ENCODE measurements at places on chromosomes 6 and 20.

DNA sequence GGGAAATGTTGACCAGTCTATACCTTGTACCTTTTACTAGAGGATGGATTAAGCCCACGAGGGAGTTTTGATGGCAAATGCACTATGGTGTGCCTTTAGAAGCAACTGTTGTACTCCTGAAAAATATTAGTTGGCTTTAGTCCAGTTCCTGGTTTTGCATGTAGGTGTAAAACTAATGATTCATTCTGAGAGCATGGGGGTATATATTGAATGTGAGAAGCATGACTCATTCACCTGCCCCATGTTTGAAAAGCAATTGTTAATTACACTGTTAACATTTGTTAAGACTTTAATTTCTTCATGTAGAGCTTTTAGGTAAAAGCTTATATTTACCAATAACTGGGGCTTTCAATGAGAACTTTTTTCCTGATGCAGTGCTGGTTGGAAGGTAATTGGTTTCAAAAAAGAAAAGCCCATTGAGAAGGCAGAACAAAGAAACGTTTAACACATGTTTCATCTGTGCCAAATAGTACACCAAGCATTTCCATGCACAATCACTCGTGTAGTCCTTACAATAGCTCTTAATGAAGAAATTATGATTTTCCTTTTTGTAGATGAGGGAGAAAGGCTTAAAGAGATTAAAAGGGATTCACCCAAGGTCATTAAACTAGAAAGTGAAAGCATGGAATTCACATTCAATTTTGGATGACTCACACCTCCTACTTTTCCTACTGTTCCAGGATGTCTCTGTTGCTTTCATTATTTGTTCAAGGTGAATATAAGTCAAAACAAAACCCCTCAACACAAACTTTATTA lies 134.1 kb downstream of the CCDC170 start:
- no peak for DNase-seq

- no peak for DNase-seq
Observed at GRCh38 chr20:47907031-47907675, 121.9 kb upstream of the SULF2 start.

DNA sequence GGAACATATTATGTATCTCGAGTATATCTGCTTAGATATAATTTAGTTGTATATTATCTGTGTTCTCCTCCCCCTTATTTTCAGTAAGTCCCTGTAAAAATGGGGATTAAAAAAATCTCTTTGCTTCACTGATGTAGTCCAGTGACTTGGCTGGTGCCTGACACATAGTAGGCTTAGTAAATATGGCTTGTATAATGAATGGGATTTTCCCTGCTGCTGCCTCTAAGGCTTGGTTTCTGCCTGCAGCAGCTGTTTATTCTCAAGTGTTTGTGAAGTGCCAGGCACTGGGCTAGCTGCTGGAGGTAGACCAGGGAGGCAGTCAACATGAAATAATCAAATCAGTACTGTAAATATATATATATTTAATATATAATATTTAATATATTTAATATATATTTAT lies 1.6 kb upstream of the ZFP64 start:
- DNase-seq = no peak

DNA sequence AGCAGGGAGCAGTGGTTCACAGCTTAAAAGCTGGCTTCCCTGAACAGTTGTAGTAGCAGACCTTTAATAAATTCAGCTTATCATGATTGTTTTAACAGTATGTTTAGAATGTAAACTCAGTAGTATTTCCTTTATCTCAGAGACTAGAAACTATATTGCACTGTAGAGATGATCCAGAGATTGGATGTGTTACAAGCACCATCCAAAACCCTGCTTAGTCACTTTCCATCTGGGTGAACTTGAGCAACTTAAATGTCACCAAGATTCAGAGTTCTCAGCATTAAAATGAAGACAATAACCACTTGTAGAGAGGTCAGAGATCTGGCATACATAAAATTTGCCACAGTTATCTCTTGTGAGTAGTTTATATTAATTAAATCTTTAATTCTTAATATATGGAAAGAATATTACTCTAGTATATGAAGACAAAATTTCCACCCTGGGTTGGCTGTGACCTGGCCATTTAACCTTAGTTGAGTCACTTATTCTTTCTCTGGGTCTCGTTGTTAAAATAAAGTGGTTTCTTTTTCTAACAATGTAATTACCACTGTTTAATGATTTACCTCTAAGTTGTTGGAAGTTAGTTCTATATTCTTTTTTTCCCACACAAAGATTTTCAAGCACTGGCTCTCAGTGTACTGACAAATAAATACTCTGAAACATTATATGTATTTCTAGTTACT lies 239.2 kb upstream of the FKBP1C start:
- DNase-seq = no peak

- DNase-seq = no peak
Observed at GRCh38 chr6:15449011-15449410, 203.1 kb downstream of the JARID2 start.

- no peak for DNase-seq
Observed at GRCh38 chr20:51526106-51526470, 16.4 kb downstream of the NFATC2 start.

GRCh38 chr6:44265007-44265721 lies at the start of gene NFKBIE:
Gene NFKBIE, minus strand, starts transcription at chr6:44265551. Its CDS starts 205 bp downstream, at chr6:44265346.
- peak; percentile 97 for DNase-seq

DNA sequence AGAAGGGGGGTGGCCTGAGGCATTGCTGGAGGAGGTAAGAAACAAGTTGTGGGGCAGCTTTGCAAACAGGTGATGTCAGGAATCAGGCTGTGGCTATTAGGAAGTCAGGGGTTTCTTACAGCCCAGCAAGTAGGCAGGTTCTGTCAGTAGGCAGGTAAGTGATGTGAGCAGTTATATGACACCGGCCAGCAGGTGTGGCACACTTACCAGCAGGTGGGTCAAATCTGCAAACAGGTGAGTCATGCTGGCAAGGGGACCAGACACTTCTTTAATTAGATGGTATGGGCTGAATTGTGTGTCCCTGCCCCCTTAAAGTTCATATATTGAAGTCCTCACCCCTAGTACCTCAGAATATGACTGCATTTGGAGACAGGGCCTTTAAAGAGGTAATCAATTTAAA lies 16.4 kb upstream of the ENPP4 start:
- DNase-seq = no peak

DNA sequence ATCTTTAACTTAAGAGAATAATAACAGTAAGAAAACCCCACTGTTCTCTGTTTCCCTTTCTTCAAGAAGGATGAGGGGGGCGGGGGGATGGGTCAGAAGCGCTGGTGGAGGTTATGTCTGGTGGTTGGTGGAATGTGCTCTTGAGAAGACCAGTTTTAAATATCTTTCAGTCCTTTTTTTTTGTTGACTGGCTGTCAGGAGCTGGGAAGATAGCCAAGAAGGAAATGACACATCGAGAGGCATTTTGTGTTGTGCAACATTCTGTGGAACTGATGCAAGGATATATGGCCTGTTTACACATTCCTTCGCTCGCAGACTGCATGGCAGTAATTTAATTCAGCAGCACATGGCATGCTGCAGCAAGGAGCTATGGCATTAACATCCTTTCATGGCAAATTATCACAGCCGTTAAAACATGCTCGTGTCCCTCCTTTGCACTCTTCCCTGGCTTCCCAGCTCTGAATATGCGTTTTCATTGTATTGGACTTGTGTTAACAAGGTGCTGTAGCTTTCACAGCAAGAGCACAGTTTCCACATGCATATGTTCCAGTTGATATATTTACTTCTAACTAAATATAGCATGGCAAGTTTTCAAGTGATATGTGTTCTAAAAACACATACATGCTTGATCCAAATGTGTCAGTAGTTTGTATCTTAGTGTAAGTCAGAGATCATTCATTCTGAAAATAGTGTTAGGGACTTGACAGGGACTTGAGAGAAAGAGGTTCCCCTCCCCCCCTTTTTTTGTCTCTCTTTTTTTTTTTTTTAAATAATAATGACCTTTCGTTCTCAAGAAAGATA lies 68.2 kb upstream of the SUPT3H start:
- no peak for DNase-seq

DNA sequence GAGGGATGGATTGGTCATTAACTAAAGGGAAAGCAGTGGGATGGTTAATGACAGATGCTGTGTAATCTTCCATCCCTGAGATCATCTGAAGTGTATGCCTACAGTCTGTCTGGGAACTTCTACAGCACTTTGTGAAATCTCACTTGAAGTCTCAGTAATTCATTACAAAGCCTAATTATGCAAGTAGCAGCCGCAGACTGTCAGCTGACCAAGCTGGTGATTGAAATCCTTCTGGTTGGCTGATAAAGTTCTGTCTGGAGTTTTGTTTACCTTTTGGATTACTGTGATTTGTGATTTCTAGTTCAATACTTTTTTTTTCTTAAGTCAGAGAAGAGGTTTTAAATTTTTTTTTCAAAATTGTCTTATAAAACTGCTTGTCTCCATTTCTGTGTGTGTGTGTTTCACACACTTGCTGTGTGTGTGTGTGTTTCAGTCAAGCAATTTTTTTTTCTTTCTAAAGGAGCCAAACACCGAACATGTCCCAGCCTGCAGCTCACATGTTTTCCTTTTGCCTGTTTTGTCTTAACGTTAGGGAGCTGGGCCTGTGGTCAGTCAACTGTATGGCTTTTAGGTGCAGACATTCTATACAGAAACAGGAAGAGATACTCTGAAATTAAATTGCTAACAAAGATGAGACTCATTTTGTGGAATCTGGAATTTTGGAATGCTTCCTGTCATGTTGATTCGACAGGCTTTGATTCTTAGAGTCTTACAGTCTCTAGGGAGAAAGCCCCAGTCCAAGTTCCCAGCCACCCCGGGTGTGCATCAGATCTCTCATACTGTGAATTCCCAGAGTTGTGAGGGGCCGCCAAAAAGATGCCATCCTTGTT lies 28.5 kb upstream of the ADGRF4 start:
- DNase-seq = no peak

DNA sequence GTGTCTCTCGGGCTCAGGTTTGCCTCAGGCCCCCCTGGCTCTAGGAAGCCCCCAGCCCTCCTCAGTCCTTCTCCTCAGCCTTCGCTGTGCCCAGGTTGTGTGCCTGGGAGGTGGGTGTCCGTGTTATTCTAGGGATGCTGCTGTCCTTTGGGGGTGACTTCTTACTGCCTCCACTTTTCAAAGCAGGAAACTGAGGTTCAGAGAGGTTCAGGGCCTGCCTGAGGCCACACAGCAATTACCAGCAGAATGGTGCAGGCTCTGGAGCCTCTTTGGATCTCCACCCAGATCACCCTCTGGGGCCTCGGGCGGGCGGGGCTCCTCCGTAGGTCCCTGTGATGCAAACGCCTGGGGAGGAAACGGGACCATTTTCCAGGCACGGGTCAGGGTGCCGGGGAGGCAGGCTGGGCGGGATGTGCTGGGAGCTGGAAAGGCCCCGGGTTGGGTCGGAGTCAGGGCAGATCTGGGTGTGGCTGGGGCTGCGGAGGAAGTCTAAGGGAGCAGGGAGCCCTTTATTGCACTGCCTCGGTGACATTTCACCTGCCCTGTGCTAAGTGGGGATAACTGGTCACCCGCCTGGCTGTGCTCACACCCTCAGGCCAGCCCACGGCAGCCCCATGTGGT lies 23.2 kb downstream of the GATA5 start:
- no peak for DNase-seq

DNA sequence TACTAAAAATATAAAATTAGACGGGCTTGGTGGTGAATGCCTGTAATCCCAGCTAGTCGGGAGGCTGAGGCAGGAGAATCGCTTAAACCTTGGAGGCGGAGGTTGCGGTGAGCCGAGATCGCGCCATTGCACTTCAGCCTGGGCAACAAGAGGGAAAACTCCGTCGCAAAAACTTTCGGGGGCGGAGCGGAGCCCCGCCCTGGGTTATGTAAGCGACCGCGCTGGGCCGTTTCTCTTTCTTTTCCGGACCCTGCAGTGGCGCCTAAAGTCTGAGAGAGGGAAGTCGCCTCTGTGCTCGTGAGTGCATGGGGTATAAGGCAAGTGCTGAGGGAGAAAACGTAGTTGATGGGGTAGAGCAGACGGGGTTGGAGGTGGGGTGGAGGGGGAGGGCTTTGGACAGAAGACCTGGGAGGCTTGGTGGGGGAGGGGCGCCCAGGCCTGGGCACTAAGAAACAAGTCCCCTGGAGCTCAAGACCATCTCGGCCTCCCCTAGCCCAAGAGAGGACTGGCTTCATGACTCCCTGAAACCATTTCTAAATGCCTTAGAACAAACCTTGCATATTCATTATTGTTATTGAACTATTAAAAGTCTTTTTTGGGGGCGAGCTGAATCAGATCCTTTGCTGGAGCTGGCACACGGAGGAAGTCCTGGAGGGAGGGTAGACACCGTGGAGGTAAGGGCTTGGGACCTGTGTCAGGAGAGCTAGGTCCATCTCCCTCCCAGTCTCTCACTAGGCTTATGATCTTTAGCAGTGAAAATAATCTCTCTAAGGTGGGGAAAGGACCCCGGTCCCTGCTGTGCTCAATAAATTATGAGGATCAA lies 2.7 kb upstream of the MICA start:
- DNase-seq = peak; percentile 55

DNA sequence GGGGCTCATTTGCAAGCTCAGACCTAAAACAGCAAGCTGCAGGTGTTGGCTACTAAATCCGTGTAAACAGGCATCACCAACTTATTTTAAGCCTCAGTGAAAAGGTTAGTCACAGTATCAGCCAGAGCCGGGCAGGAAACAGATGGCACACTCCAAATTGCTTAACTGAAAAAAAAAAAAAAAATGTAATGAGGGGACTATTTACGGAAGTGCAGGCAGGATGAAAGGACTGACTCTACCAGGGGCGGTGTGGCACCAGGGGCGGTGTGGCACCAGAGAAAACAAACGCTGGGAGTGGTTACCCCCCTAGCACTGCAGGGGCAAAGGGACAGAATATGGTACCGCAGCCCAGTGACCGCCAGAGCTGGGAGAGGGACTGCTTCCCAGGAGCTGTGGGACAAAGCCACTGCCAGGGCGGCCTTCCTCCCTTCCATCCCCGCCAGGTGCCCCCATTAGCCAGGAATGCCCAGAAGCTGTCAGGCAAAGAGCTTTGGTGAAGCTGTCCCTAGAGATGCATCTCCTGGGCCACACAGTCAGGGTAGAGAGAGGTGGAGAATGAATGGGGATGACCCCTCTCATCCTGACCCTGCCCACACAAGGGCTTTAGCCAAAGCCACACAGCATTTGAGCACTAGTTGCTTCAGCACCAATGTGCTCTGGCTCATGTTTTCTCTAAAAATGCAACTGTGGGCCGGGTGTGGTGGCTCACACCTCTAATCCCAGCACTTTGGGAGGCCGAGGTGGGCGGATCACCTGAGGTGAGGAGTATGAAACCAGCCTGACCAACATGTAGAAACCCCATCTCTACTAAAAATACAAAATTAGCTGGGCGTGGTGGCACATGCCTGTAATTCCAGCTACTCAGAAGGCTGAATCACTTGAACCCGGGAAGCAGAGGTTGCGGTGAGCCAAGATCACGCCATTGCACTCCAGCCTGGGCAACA lies 39.6 kb upstream of the GFOD1 start:
- DNase-seq = no peak

GRCh38 chr6:170083236-170084051 lies 207.4 kb downstream of the DLL1 start:
- peak; percentile 29 for DNase-seq

DNA sequence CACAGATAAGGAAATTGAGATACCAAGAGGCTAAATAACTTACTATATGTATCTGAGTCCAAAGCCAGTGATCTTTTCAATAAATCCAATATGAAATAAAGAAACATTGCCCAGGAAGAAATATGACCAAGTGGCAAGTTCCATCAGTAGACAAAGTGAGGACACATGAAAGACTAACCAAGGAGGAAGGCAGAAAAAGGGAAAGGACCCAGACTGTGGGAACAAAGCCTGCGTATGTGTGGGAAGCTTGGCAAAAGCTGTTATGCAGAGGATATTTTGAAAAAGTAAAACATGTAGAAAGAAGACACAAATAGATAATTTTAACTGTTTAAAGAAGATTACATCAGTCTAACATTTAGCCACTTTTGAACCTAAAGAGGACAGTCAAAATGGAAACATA lies 264.4 kb upstream of the PRDM1 start:
- no peak for DNase-seq
